Large intestine (tissue), 12 donors: ENCODE measurements at places on chromosomes 16 and 17. TPM values are rescaled to one million over a fixed set of nuclear protein-coding genes. Genes with fewer than 3 reads are reported as not detected.
A peak's percentile ranks its signal among the peaks of the same experiment; 100 is the strongest.

The SKAP1 gene
- polyA plus RNA-seq = 3.0 TPM

The DNAI2 gene
- 0.07 TPM for polyA plus RNA-seq

The PCGF2 gene
- polyA plus RNA-seq = 27.7 TPM

The TNFSF12 gene
- polyA plus RNA-seq = 32.7 TPM

The CDC42EP4 gene
- polyA plus RNA-seq = 57.5 TPM

The PSMD3 gene
- polyA plus RNA-seq = 73.3 TPM

DNA sequence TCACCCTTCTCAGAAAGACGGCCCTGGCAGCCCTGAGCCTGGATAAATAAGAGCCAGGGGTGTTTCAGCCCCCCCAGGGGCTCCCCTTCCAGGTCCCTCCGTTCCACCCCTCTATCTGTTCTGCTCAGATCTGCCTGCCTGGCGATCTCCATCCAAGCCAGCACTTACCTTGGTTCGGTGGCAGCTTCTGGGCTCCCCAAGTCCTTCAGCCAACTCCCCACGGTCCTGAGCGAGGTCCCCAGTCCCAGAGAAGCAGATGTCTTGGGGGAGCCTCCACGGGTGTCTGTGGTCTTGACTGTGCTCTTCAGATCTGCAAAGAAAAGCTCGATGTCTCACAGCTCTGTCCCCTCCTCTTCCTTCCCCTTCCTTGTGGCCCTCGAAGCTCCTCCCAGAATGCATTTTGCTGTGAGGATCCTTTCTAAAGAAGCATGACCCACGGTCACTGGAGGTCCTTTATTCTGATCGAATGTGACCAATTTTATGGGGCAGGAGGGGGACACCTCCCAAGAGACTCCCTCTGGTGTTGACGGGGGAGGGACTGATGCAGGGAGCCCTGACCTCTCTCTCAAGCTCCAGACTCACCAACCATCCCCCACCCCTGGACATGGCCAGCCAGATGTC, at the start of gene PIK3R6:
Gene PIK3R6 (minus strand): TSS at position 314 of the 621 bp plus-strand sequence. CDS start 17,880 bp downstream, outside the sequence.
- DNase-seq = peak; percentile 1

- no peak for DNase-seq
These were observed 10.6 kb upstream of the NUDT16L1 start for GRCh38 chr16:4682616-4683254.

GRCh38 chr16:82460766-82461165, 166.0 kb upstream of the CDH13 start:
- no peak for DNase-seq

GRCh38 chr16:1677339-1677738, 740 bp upstream of the JPT2 start:
- DNase-seq = no peak

DNA sequence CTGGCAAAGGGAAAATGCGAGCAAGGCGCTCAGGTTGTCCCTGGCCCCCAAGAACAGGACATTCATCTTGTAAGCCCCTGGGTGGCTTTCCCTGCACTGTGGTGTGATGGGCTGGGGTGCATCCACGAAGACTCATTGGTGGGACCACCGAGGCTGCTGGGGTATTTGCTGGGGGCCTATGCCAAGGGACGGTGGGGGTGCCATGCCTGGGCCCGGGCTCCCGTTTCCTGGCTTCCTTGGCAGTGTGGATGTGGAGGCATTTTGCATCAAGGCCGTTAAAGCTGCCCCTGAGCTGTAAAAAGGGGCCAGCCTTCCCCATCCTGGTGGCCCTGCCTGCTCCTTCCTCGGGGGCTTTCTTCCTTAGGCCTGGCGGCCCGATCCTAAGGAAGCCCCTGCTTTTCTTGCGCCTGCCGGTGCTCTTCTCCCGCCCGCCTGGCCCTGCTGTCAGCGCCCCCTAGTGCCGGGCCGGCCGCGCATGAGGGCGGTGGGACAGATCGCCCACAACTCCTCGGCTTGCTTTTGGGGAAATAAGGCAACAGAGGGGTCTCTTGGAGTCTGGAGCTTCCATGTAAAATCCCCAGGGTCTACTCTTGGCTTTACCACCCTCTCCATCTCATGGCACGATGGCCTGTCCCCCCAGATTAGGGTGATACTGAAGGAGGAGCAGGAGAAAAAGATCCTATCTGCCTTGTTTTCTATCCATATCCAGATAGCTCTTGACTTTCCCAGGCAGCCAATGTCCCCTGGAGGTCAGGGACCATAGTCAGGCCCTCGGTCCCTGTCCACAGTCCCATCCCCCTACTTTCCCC, 9.8 kb upstream of the TBX2 start:
- DNase-seq = no peak

DNA sequence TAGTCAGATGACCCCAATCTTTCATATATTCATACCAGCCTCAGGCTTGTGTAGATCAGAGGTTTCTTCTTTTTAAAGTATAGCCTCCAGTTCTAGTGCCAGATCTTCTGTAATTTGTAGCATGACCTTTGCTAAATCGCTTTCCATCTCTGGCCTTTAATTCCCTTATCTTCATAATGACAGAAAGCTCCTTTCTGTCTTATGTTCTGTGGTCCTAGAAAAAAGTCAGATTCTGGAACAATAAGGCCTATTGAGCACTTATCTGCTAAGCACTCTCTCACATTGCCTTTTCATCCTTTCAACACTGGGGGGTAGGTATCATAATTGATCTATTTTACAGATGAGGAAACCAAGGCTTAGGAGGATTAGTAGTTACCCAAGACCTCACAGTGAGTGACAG, 9.2 kb downstream of the CCL16 start:
- DNase-seq = no peak

DNA sequence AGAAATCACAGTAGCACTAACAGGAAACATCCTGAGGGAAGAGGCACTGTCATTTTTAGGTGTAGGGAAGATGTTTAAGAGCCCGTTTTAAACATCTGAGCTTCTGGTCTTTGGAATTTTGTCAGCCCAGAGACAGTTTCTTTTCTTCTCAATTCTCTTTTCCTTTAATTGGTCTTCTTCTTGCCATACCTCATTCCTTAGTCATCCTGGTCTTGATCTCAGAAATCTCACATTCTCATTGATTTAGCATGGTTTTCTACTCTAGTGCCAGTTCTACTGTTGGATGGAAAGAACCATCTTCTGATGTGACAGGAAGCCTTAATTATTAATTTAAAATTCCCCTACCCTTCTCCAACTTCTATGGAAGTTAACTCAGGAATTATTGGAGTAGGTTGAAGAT, 25.4 kb downstream of the BMERB1 start:
- no peak for DNase-seq

DNA sequence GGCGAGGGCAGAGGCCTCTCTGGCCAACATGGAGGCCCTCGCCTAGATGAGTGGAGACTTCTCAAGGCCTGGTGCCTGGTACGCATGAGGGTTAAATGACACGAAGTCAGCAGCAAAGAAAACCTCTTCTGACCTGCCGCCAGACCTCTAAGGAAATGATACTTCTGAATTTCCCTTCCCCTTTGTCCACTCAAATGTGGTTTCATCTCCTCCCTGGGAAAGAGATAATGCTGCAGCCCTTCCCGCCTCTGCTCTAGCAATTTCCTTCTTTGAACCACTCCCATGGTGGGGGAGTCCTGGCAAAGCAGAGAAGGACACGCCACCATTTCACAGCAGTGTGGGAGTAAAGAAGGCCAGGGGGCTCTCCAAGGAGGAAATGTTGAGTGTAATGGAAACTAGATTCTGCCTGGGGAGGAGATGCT, 65.7 kb upstream of the BCAR1 start:
- no peak for DNase-seq

GRCh38 chr17:29909236-29910003, 20.6 kb downstream of the SSH2 start:
- no peak for DNase-seq

- no peak for DNase-seq
These were observed 346.6 kb downstream of the PMP22 start for GRCh38 chr17:14918540-14918939.

DNA sequence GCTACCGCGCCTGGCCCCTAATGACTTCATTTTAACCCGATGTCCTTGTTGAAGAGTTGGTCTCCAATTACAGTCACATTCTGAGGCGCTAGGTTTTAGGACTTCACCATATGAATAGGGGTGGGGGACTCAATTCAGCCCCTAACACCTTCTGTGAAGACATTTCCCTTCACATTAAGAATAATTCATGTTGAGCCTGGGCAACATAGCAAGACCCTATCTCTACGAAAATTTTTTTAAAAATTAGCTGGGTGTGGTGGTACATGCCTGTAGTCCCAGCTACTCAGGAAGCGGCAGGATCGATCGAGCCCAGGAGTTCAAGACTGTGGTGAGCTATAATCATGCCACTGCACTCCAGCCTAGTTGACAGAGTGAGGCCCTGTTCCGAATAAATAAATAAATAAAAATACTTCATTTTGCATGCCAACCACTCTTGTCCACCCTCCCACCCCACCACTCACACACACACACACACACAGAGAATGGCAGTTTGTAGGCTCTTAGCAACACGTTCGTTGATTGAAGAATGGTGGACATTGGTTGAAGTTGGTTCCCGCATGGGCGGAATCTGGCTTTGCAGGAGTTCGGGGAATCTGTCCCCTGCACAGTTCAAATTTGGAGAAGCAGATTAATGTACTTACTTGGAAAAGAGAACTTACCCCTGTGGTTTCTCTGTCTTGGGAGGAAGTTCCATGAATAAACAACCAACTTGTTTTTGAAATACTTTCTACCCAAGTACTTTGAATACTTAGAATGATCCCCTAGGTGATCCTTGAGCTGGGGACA, 27.8 kb upstream of the TVP23A start:
- no peak for DNase-seq

DNA sequence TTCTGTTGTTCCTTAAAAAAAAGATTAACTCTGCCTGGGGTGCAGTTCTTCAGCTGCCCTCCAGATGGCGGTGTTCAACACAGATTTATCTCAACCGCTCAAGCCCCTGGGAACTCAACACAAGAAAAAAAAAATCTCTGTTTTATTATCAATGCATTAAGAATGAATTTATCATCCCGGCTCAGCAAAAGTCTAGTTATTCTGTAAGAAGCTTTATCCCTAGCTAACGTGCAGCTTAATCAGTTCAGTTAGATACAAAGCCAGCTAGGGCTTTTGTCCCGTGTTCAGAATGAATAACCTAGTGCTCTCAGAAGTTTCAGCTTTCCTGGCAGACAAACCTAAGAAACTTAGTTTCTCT, 475.9 kb upstream of the CCL2 start:
- DNase-seq = peak; percentile 33

DNA sequence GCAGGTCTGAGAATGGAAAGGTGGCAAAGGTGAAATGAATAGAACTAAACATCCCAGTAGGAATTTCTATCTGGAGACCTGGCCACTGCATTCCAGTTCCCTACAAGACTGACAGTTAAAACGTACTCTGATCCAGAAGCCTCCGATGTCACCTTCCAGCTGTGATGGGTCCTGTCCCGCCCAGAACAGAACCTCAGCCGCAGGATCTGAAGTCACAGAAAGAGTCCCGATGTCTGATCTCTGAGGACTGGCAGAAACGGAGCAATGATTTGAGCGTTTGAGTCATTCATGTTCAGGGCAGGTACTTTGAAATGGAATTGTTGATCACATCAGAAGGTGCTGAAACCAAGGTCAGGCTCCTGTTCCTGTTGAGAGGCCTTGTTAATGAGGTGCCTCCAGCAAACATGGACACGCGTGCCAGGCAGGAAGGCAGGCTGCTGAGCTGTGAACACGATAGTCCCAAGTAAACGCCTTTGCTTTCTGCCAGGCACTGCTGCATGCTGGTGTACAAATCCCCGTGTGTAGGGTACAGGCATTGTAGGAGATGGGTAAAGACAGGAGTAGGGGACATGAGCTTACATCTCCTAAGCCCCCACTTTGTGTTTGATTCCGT, 61.4 kb downstream of the VAT1L start:
- DNase-seq = no peak
